ENCODE measurements at places on chromosomes 4 and X.

DNA sequence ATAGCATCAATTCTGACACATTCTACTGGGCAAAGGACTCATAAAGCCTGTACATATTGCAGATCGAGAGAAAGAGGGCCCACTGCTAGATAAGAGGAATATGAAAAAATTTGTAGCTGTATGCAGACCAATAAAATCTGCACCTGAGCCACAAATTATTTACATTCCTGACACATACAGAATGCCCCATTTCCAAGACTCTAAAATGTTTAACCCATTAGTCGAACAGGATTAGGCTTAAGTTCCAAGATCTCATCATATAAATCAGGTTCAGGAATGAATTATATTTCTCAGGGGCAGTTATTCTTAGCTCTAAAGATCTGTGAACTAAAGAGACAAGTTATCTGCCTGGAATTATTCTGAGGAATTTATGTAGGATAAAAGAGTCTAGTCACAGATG lies 1615.8 kb downstream of the ARAP2 start:
- no peak for DNase-seq

- DNase-seq, result no peak
Observed at GRCh38 chr4:153549405-153549804, 83.2 kb downstream of the TMEM131L start.

- no peak for DNase-seq
Observed at GRCh38 chr4:105613306-105613705, 60.9 kb downstream of the ARHGEF38 start.

- DNase-seq, result no peak
Observed at GRCh38 chrX:151725338-151725614, 9.3 kb upstream of the CNGA2 start.

DNA sequence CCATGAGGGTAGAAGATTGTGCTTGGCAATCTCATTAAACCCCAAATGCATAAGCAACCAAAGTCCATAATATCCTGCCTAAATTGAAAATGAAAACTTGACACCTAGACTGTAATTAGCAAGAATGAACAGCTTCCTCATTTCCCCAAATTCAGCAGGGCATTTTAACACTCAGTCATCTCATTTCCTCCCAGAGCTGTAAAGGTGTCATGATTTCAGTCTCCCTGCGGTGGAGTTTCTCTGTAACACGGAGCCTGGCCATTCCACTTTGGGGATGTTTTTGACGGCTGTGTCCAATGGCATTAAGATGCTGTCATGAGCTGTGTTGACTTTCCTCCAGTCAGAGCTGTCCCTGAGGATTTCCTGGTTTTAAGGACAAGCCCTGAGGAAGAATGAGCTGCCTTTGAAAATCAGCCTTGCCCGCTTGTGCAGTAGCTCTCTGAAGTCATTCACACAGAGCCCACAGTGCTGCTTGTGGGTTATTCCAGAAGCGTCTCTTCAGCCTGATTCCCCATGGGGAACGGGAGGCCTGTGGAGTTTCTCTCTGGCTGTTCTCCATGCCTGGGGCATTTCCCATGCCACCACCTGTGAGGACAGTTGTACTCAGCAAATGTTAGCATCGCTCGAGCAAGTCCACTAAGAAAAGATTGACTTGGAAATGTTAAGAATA lies 187.0 kb downstream of the MID1 start:
- no peak for DNase-seq

GRCh38 chr4:7678318-7678852 lies 243.7 kb upstream of the PSAPL1 start:
- DNase-seq, result no peak

DNA sequence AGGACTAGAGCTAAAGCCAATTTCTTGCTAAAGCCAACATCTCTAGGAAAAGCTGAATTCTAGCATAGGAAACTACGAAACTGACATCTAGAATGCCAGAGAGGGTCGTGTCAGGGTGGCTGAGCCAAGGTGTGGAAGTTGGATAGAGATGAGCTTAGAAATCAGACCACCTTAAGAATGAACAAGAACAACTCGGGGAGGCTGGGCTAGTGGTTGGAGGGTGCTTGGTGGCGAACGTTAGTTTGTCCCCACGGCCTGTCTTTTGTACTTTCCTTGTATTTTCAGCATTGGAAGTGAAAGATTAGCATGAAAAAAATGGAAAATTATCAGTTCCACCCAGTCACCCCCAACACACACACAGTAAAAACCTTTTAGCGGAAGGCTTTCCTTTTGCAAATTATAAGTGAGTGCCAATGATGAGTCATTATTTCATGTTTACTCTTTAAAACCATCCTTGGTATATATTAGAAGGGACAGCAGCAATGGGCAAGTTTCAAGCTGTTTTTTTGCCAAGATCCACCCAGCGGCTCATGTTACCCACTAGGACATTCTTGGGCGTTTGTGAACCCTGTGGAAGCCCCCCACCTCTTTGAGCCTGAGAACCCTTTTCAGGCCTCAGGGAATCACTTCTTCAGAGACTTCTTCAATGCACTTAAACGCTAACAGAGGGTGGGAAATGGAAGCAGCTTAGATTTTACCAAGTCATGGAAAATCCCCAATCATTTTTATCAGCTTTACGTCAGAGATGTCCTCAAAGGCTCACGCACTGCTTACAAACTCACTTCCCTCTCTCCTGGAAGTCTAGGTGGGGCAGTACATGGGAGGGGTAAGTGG lies 4.9 kb upstream of the PPEF1 start:
- DNase-seq, result no peak
